ENCODE measurements at places on chromosomes 5 and 9.

DNA sequence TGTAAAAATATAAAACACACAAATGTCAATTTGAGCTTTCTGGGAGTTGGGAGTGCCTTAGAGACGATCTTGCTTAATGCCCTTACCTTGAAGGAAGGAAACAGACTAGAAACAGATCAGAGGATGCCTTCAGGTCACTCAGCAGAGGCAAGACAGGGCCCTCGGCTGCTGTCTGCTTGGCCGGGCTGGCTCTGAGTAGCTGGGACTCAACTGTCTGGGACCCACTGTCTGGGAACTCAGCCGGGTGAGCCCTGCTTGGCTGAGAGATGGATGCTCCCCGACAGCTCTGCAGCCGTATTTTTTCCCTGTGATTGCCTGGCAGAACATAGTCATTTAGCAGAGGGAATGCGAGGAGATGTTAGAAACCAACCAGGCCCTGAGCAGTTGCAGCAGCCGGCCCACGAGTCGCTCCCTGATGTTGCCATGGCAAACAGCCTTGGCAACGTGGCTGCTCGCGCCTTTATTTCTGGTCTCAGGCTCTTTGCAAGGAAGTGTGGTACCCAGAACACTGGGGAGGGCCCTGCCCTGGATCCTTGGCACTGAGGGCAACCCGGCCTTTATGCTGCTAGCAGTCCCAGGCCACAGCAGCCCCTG is 10.9 kb downstream of the PPARGC1B start:
- no peak for DNase-seq

DNA sequence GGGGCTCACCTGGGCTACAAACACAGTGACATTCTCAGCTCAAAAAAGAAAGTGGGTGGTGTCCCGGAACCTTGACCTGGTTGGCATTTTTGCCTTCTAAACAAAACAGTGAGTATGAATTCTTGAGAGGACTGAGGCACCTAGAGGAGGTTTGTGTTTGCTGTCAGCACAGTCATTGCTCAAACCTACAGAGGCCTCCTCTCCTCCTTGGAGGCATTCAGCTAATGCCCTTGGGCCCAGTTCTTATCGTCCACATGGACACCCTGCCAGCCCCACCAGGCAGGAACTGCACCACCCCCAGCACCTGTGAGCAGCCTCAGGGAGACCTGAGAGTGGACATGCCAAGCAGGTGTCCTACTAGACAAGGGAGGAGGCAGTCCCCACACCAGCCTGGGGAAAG is 156.7 kb downstream of the SYK start:
- no peak for DNase-seq

DNA sequence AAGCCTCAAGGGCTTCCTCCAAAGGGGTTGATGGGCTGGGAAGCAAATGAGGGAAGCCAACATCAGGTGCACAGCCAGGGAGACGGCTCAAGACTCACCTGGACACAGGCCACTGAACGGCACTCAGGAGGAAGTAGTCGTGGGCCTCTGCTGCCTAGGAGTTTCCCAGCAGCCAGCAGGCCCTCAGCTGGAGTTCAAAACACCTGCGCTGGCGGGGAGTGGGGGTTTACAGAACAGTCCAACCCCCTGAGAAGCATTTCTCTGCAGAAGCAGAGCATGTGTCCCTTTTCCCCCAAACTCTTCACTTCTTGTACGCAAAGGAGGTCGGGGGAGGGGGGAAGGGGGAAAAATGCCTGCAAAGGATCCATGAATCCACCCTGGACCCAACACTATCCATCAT is 2.3 kb downstream of the WHRN start:
- no peak for DNase-seq

DNA sequence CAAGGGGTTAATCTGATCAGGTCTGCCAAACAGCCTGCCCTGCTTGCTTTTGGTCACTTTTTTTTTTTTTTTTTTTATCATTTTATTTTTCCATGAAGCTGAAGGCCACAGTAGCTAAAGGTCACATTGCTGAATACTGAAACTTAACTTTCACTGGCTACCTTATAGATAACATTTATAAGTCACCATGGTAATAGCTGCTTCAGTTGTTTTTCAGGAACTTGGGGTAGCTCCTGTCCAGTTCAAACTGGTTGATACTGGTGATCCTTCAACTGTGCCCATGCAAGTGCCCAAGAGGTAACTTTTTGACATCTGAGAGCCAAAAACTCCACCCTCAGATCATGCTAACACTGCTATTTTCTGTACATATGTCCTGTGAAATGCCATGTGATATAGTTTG is 68.3 kb upstream of the RGS7BP start:
- no peak for DNase-seq

DNA sequence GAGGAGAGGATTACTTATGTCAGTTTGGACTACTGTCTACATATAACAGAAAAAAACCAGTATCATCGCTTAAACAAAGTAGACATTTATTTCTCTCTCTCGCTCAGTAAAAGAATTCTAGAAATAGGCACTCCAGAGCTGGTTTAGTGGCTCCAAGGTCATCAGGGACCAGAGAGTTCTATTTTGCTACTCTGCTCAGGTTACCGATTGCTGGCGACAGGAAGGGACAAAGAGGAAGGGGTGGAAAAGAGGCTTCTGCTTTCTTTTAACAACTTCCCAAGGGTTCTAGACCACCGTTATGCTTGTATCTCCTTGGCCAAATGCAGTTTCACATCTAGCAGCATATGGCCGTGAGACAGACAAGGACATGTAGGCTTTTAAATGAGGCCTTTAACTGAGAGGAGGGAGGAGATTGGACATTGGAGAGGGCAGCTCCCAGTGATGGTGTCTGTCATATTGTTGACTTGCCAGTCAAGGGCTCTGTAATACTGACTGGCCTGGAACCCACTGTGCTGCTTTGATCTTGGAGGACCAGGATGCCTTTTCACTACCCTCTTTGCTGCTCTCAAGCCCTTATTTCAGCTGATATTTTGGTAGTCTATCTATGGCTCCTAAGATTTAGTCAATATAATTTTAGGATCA is 15.6 kb upstream of the DCP2 start:
- no peak for DNase-seq

- DNase-seq, result no peak
These were observed 57.8 kb upstream of the RAI14 start for GRCh38 chr5:34598177-34598794.

- peak; percentile 37 for DNase-seq
These were observed 715 bp downstream of the FGF10 start for GRCh38 chr5:44388321-44389089.

DNA sequence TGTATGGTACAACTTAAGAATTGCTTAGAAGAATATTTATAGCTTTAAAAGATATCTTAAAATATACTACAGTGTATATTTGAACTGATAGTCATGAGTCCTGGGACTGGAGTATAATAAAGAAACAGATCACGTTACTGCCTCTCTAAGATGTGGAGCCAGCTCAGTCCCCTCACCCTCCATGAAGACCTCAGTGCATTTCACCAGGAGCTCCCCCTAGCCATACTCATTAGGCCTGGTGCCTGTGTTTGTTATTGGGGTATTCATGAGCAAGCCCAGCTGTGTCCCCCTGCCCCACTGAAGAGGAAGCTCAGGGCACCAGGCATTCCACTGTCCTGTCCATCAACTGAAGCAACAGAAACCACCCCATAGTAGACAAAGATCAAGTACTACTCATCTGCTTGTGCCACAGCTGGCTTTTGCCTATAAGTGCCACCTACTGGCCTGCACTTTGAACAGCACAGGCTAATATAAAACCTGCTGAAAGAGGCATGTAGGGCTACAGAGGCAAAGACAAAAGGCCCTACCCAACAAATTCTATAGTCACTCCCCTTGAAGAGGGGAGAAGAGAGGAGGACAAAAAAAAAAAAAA is 850.2 kb upstream of the NUDT12 start:
- no peak for DNase-seq

DNA sequence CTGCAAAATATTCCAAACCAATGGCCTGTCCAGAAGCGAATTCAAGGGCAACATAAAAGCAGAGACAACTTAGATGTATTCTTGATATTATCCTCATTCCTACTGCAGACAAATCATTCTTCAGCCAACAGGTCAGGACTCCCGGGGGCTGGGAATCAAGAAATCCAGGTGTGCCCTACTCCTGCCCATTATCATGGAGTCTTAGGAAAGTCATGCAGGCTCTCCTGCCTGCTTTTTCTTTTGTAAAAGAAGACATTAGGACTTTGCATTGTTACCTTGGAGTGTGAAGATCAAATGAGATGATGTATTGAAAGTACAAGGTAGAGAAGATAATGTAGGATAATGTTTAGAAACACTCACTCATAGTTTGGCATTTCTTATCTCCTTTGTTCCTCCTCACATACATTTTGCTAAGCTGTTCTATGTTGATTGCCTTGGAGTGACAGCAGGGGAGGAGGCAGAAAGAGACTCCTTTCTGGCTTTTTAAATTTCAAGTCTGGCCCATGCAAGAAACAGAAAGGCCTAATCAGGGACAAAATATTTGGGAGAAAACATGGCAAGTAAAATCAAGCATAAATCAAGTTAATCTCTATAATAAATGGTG is 113.8 kb downstream of the SV2C start:
- no peak for DNase-seq

- DNase-seq, result no peak
These were observed 88.0 kb downstream of the INIP start for GRCh38 chr9:112629671-112630485.

GRCh38 chr9:83698976-83699585 is 8.7 kb downstream of the UBQLN1 start:
- no peak for DNase-seq

- no peak for DNase-seq
These were observed 90.8 kb downstream of the TENT4A start for GRCh38 chr5:6803981-6804550.

- DNase-seq, result no peak
These were observed 211.7 kb downstream of the COMMD10 start for GRCh38 chr5:116296335-116297072.

- DNase-seq, result no peak
These were observed 58.6 kb downstream of the GCNT4 start for GRCh38 chr5:74993743-74994142.

DNA sequence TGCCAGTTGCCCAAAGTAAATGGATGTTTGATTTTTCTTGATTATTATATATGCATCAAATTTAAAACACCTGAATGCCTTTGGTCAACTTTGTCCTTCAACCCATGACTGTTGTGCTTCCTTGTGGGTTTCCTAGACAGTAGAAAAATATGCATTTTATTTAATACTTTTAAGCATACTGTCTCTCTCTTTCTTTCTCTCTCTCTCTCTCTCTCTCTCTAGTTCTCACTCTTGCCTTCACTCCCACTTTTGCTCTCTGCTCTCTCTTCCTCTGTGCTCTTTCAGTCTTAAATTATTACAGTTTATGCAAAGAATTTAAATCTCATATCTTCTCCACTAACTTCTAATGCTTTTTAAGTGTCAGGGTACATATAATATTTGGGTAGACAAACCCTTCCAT is 173.0 kb downstream of the PARP8 start:
- DNase-seq, result no peak

DNA sequence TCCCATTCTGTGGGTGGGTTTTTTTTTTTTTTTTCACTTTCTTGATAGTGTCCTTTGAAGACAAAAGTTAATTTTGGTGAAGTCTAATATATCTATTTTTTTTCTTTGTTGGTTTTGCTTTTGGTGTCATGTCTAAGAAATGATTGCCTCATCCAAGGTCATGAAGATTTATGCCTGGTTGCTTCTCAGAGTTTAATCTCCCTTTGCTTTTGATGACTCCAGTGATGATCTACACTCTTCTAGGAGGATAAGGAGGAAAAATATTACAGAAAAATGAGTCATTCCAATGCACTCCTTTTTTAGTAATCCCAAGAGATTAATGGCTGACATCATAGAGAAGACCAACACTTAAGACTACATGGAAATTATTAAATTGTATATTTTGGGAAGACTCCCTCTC is 79.7 kb upstream of the ICE1 start:
- DNase-seq, result no peak

- DNase-seq, result no peak
These were observed 13.3 kb downstream of the ITGA2 start for GRCh38 chr5:53002491-53002890.

- no peak for DNase-seq
These were observed 103.1 kb downstream of the PAX5 start for GRCh38 chr9:36930941-36931340.

GRCh38 chr5:4212981-4213819 is 617.6 kb downstream of the IRX1 start:
- DNase-seq, result no peak

- peak; percentile 92 for DNase-seq
These were observed 61.8 kb downstream of the SPATA31C2 start for GRCh38 chr9:88076286-88077070.

DNA sequence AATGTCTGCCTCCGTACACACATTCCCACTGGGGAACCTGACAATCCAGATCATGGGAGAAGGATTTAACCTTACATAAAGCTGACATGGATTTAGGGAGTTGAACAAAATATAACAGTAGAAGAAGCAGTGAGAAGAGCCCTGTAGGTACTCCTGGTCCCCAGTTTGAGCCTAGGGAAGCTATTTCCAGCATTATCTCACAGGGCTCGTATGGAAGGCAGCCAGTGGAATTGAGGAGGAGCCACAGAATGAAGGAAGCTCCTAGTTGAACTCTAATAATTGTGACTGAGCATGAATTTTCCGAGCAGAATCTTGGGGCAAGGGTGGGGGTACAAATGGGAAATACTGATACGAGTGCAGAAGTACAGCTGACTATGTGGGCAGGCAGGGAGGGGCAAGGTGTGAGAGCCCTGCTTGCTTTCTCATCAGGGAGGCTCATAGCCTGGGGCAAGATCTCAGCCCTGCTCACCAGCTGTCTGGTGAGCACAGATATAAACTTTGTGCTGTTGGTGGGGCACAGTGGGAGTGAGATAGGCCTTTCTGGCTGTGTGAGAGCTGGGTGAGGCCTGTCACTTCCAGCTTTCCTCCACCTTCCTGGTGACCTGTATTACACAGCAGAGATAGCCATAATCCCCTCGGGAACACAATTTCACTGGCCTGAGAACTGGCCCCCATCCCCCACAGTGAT is 290.7 kb upstream of the IL12B start:
- peak; percentile 22 for DNase-seq

GRCh38 chr5:172859966-172860365 is 25.9 kb downstream of the ERGIC1 start:
- no peak for DNase-seq

DNA sequence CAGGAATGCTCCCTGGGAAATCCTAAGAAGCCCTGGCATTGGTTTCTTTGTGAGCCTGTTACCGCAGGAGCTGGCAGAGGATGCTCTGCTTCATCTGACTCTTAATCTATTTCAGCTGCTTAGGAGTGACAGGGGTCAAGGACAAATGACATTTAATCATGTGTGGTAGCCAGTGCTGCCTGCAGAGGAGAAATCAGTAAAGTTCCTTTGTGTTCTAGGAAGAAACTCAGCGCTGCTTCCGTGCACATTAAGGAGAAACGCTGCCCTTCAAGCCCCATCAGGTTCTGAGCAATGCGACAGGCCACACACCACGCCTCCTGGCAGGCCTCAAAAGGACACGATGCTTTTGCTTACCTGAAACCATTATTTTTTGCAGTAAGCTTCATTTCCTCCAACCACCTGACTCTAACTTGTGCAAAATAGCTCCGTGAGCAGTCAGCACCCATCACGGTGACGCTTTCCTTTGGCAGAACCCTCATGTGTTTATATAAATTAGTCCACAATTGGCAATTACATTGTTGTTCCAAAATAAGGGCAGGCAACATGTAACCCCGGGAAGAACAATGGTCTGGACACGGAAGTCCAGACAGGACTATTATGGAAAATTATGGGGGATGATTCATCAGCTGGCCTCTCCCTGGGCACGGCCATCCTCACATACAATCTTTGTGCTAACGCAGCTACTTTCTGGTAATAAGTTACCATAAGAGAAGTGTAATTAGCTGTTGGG is 387.9 kb upstream of the DAP start:
- no peak for DNase-seq

Measured in femur (tissue), 1 donor.